ENCODE measurements at places on chromosomes 4 and X. TPM values are rescaled to one million over a fixed set of nuclear protein-coding genes. Genes with fewer than 3 reads are reported as not detected.
A peak's percentile ranks its signal among the peaks of the same experiment; 100 is the strongest.

Gene S100P
- total RNA-seq: 0.95 TPM

Gene CDX4
- not detected for total RNA-seq

Gene SASH3
- total RNA-seq: not detected

Gene HSFX2
- total RNA-seq: not detected

Gene GYPB
- total RNA-seq: not detected

Gene VEGFC
- total RNA-seq: 25.2 TPM

Gene MAGT1
- 66.6 TPM for total RNA-seq

Gene SLITRK4
- 2.1 TPM for total RNA-seq

Gene MAP7D2
- total RNA-seq: 0.28 TPM

Gene RNF212
- 9.1 TPM for total RNA-seq

Gene RASGEF1B
- 2.5 TPM for total RNA-seq

Gene UGT2B11
- not detected for total RNA-seq

Gene INPP4B
- 18.7 TPM for total RNA-seq

Gene SPANXB1
- total RNA-seq: not detected

- no peaks in the 10 kb centered on the region for H3K27me3 ChIP-seq
- H3K27ac ChIP-seq: peak overlapping the region; percentile 87
- peaks cover 3% of the 10 kb centered on the region for H3K36me3 ChIP-seq
Measured at GRCh38 chr4:147772056-147772455, 40.2 kb downstream of the ARHGAP10 start.

- no peak overlapping the region for H3K27ac ChIP-seq
- peaks cover 11% of the 10 kb centered on the region for H3K27me3 ChIP-seq
- no peaks in the 10 kb centered on the region for H3K36me3 ChIP-seq
- DNase-seq: no peak
- H3K4me3 ChIP-seq: no peak overlapping the region
Measured at GRCh38 chrX:19512961-19513360, 2.3 kb downstream of the MAP3K15 start.

GRCh38 chr4:176443117-176443516 is 123.4 kb downstream of the SPCS3 start:
- no peak for DNase-seq
- peaks cover 20% of the 10 kb centered on the region for H3K4me1 ChIP-seq
- no peaks in the 10 kb centered on the region for H3K27me3 ChIP-seq
- H3K36me3 ChIP-seq: no peaks in the 10 kb centered on the region
- H3K27ac ChIP-seq: no peak overlapping the region

- no peak overlapping the region for H3K27ac ChIP-seq
- H3K36me3 ChIP-seq: peaks cover 17% of the 10 kb centered on the region
- H3K4me3 ChIP-seq: no peak overlapping the region
- no peak for DNase-seq
- H3K27me3 ChIP-seq: no peaks in the 10 kb centered on the region
Measured at GRCh38 chrX:41350976-41351569, 17.1 kb downstream of the DDX3X start.

DNA sequence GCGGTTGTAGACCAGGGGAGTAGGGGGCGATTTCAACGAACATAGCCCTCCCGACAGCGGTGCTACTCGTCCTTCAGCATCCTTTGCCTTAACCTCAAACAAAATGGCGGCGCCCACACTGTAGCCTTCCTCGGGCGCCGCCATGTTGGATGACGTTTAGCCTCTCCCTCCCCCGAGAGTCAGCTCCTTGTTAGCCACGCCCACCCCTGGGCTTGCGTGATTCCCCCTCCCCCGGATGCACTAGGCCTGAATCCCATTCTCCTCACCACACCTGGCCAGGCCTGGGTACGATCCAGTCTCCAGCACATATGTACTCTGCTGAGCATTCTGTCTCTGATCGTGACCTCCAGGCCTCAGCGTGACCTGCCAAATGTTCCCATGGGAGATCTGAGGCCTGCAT is 49.0 kb upstream of the ZNF157 start:
- H3K4me3 ChIP-seq: no peak overlapping the region
- H3K4me1 ChIP-seq: no peaks in the 10 kb centered on the region
- H3K27ac ChIP-seq: no peak overlapping the region
- no peaks in the 10 kb centered on the region for H3K36me3 ChIP-seq
- H3K27me3 ChIP-seq: no peaks in the 10 kb centered on the region
- peak; percentile 72 for DNase-seq

DNA sequence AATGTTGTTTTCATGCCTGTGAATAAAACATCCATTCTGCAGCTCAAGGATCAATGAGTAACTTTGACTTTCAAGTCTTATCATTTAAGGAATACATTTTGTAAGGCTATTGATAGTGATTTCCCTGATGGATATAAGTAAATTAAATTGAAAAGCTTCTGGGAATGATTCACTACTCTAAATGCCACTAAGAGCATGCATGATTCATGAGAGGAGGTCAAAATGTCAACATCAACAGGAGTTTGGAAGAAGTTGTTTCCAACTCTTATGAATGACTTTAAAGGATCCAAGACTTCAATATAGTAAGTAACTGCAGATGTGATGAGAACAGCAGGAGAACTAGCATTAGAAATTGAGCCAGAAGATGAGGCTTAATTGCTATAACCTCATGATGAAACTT is 1487.3 kb downstream of the PCDH7 start:
- no peaks in the 10 kb centered on the region for H3K4me1 ChIP-seq
- no peak overlapping the region for H3K4me3 ChIP-seq
- no peaks in the 10 kb centered on the region for H3K27me3 ChIP-seq
- no peak overlapping the region for H3K27ac ChIP-seq
- DNase-seq: no peak
- peaks cover 2% of the 10 kb centered on the region for H3K36me3 ChIP-seq

DNA sequence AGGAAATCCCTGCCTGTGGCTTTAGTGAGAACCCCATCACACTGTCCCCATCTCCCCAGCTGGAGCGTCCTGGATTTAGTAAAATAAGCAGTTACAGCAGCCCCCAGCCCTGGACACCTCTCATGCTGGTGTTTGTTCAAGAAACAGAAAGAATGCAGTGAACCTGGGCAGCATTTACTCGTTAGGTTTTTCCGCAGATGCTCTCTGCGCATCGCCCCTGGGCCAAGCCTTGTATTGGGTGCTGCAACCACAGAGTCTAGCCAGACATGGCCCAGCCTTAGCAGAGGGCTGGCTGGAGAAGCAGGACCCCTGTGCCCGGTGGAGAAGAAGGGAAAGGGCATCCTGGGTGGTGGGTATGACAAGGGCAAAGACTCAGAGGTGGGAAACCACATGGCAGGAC is 136.3 kb upstream of the PSAPL1 start:
- H3K27ac ChIP-seq: no peak overlapping the region
- no peak overlapping the region for H3K4me3 ChIP-seq
- H3K4me1 ChIP-seq: no peaks in the 10 kb centered on the region
- H3K36me3 ChIP-seq: peaks cover 7% of the 10 kb centered on the region
- H3K27me3 ChIP-seq: no peaks in the 10 kb centered on the region

DNA sequence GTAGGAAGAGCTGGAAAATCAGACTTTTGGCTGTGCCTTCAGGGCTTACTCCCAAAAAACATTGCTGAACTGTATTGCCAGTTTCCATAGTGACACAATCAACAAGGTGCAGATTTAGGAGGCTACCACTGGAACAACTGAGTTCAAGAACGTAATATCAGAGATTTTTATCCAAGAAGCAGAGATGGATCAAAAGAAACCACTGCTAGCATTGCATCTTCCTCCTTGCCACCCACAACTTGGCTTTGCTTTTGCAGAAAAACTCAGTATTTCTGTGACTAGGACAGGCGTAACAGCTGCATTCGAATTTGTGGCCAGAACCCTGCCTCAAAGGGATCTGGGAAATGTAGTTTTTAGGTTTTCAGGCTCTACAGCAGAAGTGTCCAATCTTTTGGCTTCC is 27.8 kb upstream of the WDFY3 start:
- DNase-seq: no peak
- no peaks in the 10 kb centered on the region for H3K36me3 ChIP-seq
- H3K27ac ChIP-seq: no peak overlapping the region
- no peak overlapping the region for H3K4me3 ChIP-seq
- no peaks in the 10 kb centered on the region for H3K4me1 ChIP-seq

DNA sequence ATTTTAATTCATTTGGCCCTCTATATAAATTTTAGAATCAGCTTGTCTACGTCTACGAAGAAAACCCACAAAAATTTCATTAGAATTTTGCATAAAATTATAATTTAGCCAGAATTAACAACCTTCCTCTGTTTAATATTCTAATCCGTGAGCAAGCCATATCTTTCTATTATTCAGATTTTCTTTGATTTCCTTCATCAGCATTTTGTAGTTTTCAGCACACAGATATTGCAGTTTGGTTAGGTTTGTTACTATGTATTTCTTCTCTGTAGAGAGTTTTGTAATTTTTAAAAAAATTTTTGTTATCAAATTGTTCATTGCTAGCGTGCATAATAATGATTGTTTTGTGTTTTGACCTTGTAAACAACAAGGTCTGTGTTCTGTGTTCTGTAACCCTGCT is 34.9 kb upstream of the PRDM8 start:
- no peak overlapping the region for H3K27ac ChIP-seq
- H3K36me3 ChIP-seq: no peaks in the 10 kb centered on the region
- H3K27me3 ChIP-seq: peaks cover 52% of the 10 kb centered on the region
- DNase-seq: no peak

- no peaks in the 10 kb centered on the region for H3K4me1 ChIP-seq
- no peak overlapping the region for H3K27ac ChIP-seq
- no peaks in the 10 kb centered on the region for H3K36me3 ChIP-seq
- no peaks in the 10 kb centered on the region for H3K27me3 ChIP-seq
- H3K4me3 ChIP-seq: no peak overlapping the region
Measured at GRCh38 chr4:28443801-28444412, 1583.3 kb downstream of the STIM2 start.

DNA sequence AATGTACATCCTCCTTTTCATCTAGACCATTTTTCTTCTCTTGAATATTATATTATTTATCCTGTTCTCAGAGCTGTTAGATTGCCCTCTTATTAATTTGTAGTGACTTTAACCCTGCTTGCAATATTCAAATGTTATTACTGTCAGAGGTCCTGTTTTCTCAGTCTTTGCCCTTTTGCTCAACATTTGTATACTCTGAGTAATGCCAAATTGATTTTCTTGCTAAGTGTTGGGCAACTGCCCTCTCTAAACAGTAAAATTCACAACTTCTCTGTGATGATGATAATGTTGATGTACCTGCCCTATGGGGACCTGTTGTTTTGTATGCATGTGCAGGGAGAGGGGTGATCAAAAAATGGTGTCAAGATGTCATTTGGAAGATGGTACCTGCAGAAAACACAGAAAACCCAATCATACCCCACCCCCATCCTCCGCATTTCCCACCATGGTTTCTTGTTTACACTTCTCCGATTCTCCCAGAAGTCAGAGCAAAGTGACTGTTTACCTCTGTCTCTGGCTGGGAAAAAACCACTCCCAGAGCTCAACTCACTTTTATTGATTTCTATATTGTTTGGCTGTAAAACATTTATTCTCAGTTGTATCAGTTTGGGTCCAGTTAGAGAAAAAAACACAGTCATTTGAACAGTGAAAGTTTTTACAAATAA is 694.0 kb downstream of the IL1RAPL1 start:
- H3K27me3 ChIP-seq: no peaks in the 10 kb centered on the region
- no peak overlapping the region for H3K4me3 ChIP-seq
- no peak overlapping the region for H3K27ac ChIP-seq
- no peak for DNase-seq

DNA sequence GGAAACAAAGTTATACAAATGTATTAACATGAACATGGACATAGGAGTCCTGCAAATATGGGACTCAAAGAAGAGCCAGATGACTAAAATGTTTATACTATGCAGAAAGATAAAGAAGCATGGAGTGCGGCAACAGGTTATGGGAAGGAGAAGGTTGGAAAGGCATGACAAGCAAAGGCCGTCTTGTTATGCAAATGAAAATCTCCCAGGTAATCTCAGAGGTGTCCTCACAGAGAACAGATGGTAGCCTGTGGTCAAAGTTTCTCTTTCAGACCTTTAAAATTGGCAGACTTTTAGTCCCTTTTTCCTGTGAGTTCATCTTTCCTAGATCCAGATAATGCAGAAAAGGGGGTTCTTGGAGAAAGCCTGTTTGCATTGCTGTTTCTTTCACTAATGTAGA is 116.4 kb upstream of the BEND4 start:
- H3K27ac ChIP-seq: no peak overlapping the region
- H3K27me3 ChIP-seq: peaks cover 14% of the 10 kb centered on the region
- no peak overlapping the region for H3K4me3 ChIP-seq
- no peak for DNase-seq
- no peaks in the 10 kb centered on the region for H3K36me3 ChIP-seq
- no peaks in the 10 kb centered on the region for H3K4me1 ChIP-seq

- H3K27ac ChIP-seq: no peak overlapping the region
- no peak overlapping the region for H3K4me3 ChIP-seq
- peaks cover 3% of the 10 kb centered on the region for H3K27me3 ChIP-seq
- H3K36me3 ChIP-seq: no peaks in the 10 kb centered on the region
- H3K4me1 ChIP-seq: no peaks in the 10 kb centered on the region
Measured at GRCh38 chr4:22090661-22091351, 142.2 kb upstream of the KCNIP4 start.

- no peaks in the 10 kb centered on the region for H3K27me3 ChIP-seq
- no peak overlapping the region for H3K4me3 ChIP-seq
- no peak for DNase-seq
- peaks cover 2% of the 10 kb centered on the region for H3K4me1 ChIP-seq
Measured at GRCh38 chr4:40308528-40309122, 26.5 kb upstream of the CHRNA9 start.

GRCh38 chr4:75511841-75512240 is 2.4 kb downstream of the RCHY1 start:
- DNase-seq: no peak
- H3K27me3 ChIP-seq: no peaks in the 10 kb centered on the region
- peaks cover 2% of the 10 kb centered on the region for H3K36me3 ChIP-seq
- no peak overlapping the region for H3K27ac ChIP-seq

DNA sequence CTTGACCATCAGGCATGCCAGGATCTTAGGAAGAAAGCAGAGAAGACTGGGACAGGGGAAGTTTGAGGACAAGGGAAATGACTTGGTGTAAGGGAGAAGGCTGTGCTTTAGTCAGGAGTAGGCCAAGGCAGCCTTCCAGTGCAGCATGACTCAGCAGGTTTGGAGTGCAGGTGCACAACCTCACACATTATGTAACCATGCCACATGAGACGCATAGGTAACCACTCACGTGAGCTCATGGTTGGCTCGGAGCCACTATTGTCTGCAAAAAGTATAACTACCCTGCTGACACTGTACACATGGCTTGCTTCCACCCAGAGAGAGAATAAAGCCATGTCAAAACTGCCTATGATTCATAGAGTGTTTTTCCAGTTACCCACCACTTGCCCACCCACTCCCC is 715.9 kb downstream of the SMARCA1 start:
- H3K4me3 ChIP-seq: no peak overlapping the region
- no peak for DNase-seq
- no peaks in the 10 kb centered on the region for H3K4me1 ChIP-seq
- H3K36me3 ChIP-seq: no peaks in the 10 kb centered on the region
- no peaks in the 10 kb centered on the region for H3K27me3 ChIP-seq

- no peak overlapping the region for H3K27ac ChIP-seq
- no peak overlapping the region for H3K4me3 ChIP-seq
- no peaks in the 10 kb centered on the region for H3K36me3 ChIP-seq
- H3K27me3 ChIP-seq: no peaks in the 10 kb centered on the region
- no peaks in the 10 kb centered on the region for H3K4me1 ChIP-seq
- no peak for DNase-seq
Measured at GRCh38 chr4:176964116-176964691, 171.5 kb upstream of the VEGFC start.

Measured in chondrocyte (in vitro differentiated cells).